Upper lobe of right lung (tissue), 1 donor: ENCODE measurements at places on chromosomes 11 and 22.

DNA sequence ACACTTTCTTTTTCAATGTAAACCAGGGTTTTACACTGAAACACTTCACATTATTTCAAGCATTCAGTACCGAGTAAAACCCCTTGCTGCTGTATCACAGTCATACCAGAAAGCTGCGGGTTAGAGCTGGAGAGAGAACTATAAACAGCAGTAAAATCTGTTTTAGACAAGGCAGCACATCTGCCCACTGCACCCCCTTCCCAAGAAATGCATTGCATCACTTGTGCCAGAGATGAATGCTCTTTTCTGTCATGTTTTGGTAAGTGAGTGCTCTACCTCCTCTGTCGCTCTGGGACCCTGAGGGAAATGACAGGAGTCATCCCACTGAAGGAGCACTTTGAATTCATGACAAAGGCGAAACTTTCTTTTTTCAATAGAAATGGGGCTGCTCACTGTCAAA lies 107.2 kb downstream of the MAML2 start:
- no peaks in the 10 kb centered on the region for H3K27me3 ChIP-seq
- peak overlapping the region; percentile 14 for H3K27ac ChIP-seq
- H3K4me3 ChIP-seq = no peak overlapping the region
- H3K36me3 ChIP-seq = no peaks in the 10 kb centered on the region

DNA sequence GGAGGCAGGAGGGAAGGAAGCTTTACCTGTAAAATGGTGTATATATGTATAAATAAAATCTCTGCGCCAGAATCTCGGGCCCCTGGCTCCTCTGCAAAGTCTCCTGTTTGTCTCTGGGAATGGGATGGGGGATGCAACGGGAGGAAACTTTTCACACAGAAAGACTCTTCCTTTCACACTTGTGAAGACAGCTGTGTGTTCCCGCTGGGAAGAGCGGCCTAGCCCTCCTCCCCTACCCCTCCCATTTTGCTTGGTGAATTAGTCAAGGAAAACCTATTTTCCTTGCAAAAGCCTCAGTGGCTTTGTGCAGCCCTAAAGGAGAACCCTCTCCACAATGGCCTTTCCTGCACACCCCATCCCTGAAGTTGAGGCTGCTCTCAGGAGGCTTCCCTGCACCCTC lies 9.4 kb upstream of the IGF2 start:
- no peak overlapping the region for H3K27ac ChIP-seq
- no peaks in the 10 kb centered on the region for H3K36me3 ChIP-seq
- peaks cover 74% of the 10 kb centered on the region for H3K27me3 ChIP-seq
- H3K4me1 ChIP-seq = peaks cover 5% of the 10 kb centered on the region
- DNase-seq = no peak

DNA sequence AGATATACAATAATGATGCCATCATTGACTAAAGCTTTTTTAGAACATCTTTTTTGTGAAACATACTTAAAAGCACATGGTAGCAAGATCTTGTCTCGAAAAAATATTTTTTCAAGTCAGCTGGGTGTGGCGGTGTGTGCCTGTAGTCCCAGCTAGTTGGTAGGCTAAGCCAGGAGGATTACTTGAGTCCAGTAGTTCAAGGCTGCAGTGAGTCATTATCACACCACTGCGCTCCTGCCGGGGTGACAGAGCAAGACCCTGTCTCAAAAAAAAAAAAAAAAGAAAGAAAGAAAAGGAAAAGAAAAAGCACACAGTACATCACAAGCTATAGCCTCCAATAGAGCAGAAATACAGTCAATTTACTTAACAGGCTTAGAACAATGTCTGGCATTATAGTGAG lies 37.0 kb downstream of the ENTHD1 start:
- H3K27me3 ChIP-seq = peaks cover 17% of the 10 kb centered on the region
- no peaks in the 10 kb centered on the region for H3K4me1 ChIP-seq
- H3K4me3 ChIP-seq = no peak overlapping the region
- no peak overlapping the region for H3K27ac ChIP-seq

DNA sequence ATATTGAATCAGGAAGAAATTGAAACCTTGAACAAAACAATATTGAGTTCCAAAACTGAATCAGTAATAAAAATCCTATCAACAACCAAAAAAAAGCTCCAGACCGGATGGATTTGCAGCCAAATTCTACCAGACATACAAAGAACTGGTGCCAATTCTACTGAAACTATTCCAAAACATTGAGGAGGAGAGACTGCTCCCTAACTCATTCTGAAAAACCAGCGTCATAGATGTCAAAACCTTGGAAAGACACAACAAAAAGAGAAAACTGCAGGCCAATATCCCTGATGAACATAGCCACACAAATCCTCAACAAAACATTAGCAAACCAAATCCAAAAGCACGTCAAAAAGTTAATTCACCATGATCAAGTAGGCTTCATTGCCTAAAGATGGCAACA lies 353.8 kb downstream of the TMEM135 start:
- no peaks in the 10 kb centered on the region for H3K36me3 ChIP-seq
- no peak overlapping the region for H3K27ac ChIP-seq
- H3K27me3 ChIP-seq = no peaks in the 10 kb centered on the region
- no peak for DNase-seq
- H3K4me3 ChIP-seq = no peak overlapping the region

- no peak overlapping the region for H3K27ac ChIP-seq
- no peak for DNase-seq
- H3K36me3 ChIP-seq = no peaks in the 10 kb centered on the region
- H3K4me3 ChIP-seq = no peak overlapping the region
- H3K4me1 ChIP-seq = peaks cover 14% of the 10 kb centered on the region
These were observed 20.1 kb downstream of the KMT5B start for GRCh38 chr11:68193018-68193417.

- DNase-seq = no peak
- no peaks in the 10 kb centered on the region for H3K27me3 ChIP-seq
- no peaks in the 10 kb centered on the region for H3K4me1 ChIP-seq
- no peak overlapping the region for H3K27ac ChIP-seq
These were observed 235.8 kb upstream of the PITPNB start for GRCh38 chr22:28154861-28155260.

GRCh38 chr11:2747248-2748027 lies 47.6 kb upstream of the KCNQ1OT1 start:
- no peaks in the 10 kb centered on the region for H3K36me3 ChIP-seq
- H3K27ac ChIP-seq = no peak overlapping the region
- H3K27me3 ChIP-seq = no peaks in the 10 kb centered on the region
- peak; percentile 51 for DNase-seq

- no peaks in the 10 kb centered on the region for H3K27me3 ChIP-seq
- no peak overlapping the region for H3K4me3 ChIP-seq
- H3K36me3 ChIP-seq = no peaks in the 10 kb centered on the region
These were observed 109.1 kb downstream of the MPPED2 start for GRCh38 chr11:30477061-30477460.

DNA sequence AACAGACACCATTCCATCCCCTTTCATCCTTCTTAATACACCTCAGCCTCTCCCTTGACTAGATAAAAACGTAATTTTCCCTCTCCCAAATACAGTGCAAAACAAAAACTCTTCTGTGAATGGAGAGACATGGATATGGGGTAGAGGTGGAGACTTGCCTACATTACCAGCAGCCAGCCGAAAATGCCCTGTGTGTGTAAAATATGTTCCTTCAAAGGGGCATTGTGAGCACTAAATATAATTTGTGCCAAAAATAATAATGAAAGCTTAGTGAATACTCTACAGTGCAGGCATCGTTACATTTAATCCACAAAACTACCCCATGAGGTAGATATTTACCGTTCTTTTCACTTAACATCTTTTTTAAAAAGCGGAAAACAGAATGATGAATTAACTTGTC lies 1.0 kb upstream of the TRIM44 start:
- H3K4me3 ChIP-seq = peak overlapping the region; percentile 73
- DNase-seq = no peak
- H3K4me1 ChIP-seq = peaks cover 10% of the 10 kb centered on the region
- no peaks in the 10 kb centered on the region for H3K27me3 ChIP-seq
- H3K27ac ChIP-seq = peak overlapping the region; percentile 99
- no peaks in the 10 kb centered on the region for H3K36me3 ChIP-seq

DNA sequence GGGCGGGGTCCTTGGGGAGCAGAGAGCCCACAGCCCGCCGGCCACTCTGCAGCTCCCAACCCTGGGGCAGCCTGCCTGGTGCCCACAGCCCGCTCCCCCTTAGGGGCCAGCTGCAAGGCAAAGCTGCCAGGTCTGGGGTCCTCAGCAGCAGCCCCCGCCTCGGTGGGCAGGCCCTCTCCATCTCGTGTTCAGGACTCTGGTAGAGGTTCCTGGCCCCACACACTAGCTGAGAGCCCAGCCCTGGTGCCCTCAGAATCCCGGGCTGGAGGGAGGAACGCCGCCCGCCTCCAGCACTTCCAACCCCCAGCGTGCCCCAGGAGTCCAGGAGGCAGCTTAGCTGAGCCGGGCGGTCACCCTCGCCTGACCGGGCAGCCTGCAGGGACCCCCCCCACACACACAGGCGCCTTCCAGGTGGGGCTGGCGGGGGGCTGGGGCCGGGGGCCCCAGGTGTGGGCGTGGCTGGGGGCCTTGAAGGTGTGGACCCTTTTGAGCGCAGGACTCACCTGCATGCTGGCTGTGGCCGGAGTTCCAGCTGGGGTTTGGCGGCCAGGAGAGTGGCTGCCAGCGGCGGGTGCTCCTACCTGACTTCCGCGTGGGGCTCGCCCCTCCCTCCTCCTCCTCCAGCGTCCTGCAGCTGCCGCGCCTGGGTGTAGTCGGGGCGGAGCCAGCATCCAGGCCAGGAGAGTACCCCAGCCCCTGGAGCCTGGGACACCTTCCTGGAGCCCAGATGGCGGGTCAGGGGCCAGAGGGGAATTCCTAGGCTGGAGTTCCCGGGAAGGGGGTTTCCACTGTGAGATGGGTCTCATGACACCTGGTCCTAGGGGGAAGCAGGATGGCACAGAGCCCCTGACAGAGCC lies at the start of gene ANO9:
Gene ANO9, minus strand, starts transcription at position 594 of the 857 bp plus-strand sequence. Its CDS starts 85 bp downstream, at position 509.
- H3K27ac ChIP-seq = no peak within 1 kb of the TSS
- peak; percentile 88 for DNase-seq
- H3K27me3 ChIP-seq = peaks cover 9% of the 10 kb centered on the region
- peak within 1 kb of the TSS; percentile 47 for H3K4me3 ChIP-seq

- H3K27me3 ChIP-seq = no peaks in the 10 kb centered on the region
- H3K27ac ChIP-seq = peak overlapping the region; percentile 60
- peaks cover 20% of the 10 kb centered on the region for H3K36me3 ChIP-seq
- H3K4me1 ChIP-seq = peaks cover 55% of the 10 kb centered on the region
- H3K4me3 ChIP-seq = no peak overlapping the region
These were observed 23.2 kb downstream of the MED15 start for GRCh38 chr22:20530368-20531153.

- H3K27ac ChIP-seq = no peak overlapping the region
- H3K4me3 ChIP-seq = no peak overlapping the region
- no peaks in the 10 kb centered on the region for H3K36me3 ChIP-seq
- H3K27me3 ChIP-seq = no peaks in the 10 kb centered on the region
- DNase-seq = no peak
These were observed 24.1 kb downstream of the FZD4 start for GRCh38 chr11:86930957-86931547.

DNA sequence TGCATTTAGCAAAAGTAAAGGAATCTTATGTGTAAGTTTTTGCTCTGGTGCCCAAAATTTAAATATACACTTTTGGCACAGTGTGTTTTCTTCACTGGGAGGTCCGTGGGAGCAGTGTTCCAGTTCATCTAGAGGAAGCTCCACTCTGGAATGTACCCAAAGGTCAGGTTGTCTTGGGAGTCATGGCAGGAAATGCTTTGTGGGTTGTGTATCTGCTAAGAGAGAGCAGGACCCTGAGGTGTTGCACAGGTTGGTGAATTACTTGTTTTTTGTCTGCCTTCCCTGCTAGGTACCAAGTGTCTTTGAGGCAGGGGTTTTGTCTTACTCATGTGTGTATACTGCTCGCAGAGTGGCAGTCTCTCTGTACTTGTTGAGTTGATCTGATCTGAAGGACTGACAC lies 37.3 kb downstream of the DIXDC1 start:
- no peak for DNase-seq
- H3K36me3 ChIP-seq = no peaks in the 10 kb centered on the region
- H3K4me1 ChIP-seq = peaks cover 14% of the 10 kb centered on the region

GRCh38 chr22:28892175-28892731 lies 8.9 kb downstream of the ZNRF3 start:
- DNase-seq = no peak
- H3K4me3 ChIP-seq = no peak overlapping the region
- peaks cover 23% of the 10 kb centered on the region for H3K4me1 ChIP-seq
- H3K27ac ChIP-seq = no peak overlapping the region

- H3K4me1 ChIP-seq = peaks cover 17% of the 10 kb centered on the region
- peaks cover 10% of the 10 kb centered on the region for H3K27me3 ChIP-seq
- H3K27ac ChIP-seq = no peak overlapping the region
- DNase-seq = no peak
- H3K4me3 ChIP-seq = no peak overlapping the region
These were observed 2.1 kb downstream of the FEZ1 start for GRCh38 chr11:125494031-125494360.

- no peak overlapping the region for H3K27ac ChIP-seq
- H3K4me1 ChIP-seq = peaks cover 8% of the 10 kb centered on the region
- peaks cover 8% of the 10 kb centered on the region for H3K36me3 ChIP-seq
- no peaks in the 10 kb centered on the region for H3K27me3 ChIP-seq
These were observed 1.5 kb downstream of the INCENP start for GRCh38 chr11:62125316-62125715.

GRCh38 chr11:119185981-119186634 lies 833 bp downstream of the NHERF4 start:
- H3K4me3 ChIP-seq = no peak overlapping the region
- H3K4me1 ChIP-seq = no peaks in the 10 kb centered on the region
- no peaks in the 10 kb centered on the region for H3K27me3 ChIP-seq
- H3K27ac ChIP-seq = no peak overlapping the region
- no peaks in the 10 kb centered on the region for H3K36me3 ChIP-seq

DNA sequence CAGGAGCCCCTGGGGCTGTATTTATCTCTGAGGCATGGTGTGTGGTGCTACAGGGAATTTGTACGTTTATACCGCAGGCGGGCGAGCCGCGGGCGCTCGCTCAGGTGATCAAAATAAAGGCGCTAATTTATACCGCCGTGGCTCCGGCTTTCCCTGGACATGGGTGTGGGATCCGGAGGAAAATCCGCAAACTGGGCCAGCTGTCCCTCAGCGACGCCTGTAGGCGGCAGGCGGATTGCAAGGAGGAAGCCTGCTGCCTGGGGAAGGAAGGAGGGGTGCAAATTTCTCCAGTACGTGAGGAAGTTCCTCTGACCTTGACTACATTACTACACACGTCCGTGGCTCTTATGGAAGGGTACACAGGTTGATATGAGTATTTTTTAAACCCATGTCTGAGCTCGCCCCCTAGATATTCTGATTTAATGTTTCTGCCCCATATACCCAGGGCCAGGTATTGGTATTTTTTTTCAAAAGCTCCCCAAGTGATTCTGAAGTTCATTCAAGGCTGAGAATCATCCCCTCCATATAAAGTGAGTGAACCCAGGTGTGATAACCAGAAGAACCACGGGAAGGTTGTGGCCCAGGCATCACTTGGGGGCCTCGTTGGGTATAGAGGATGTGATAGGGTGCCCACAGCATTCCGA lies 2.8 kb downstream of the MYOD1 start:
- H3K4me1 ChIP-seq = peaks cover 4% of the 10 kb centered on the region
- no peak overlapping the region for H3K4me3 ChIP-seq
- no peaks in the 10 kb centered on the region for H3K36me3 ChIP-seq
- peaks cover 84% of the 10 kb centered on the region for H3K27me3 ChIP-seq
- DNase-seq = no peak
